Mucosa of gallbladder (tissue), 1 donor: ENCODE measurements at places on chromosomes 7 and 10. TPM values are rescaled to one million over a fixed set of nuclear protein-coding genes. Genes with fewer than 3 reads are reported as not detected.

The PRKG1 gene
- total RNA-seq, result 28.3 TPM

DNA sequence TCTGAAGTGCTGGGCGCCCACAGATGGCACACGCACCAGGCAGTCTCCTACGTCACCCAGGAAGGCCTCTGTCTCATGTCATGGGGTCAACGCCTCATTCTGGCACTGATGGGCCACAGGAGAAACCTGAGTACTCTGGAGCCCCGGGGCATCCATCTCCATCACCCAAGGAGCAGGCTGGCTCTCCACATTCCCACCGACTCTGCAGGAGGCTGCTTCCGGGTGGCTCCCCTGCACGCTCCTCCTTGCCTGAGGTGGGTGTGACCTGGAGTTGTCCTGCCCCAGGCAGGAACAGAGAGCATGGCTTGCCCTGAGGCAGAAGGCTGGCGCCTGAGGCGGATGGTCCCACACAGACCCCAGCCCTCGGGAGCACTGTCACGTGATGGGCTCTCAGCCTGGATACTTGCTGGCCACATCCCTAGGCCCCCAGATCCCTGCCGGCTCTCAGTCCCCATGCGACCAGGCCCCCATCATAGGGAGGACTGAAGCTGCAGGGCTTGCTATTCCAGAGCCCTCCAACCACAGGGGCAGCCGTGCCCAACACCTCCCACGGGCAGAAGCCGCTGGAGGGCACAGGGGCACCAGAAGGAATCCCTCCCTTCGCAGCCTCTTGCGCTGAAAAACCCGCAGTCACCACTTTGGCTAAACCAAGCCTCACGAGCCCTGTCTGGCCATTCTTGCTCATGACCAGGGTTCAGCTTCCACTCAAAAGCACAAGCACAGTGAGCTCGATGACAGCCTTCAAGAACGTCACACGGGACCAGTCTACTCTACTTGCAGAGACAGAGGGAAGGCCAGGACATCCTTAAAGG lies 80.7 kb downstream of the MAD1L1 start:
- DNase-seq, result no peak

The OPN4 gene
- not detected for total RNA-seq

GRCh38 chr10:18010050-18010449 lies 58.3 kb downstream of the SLC39A12 start:
- DNase-seq, result no peak

DNA sequence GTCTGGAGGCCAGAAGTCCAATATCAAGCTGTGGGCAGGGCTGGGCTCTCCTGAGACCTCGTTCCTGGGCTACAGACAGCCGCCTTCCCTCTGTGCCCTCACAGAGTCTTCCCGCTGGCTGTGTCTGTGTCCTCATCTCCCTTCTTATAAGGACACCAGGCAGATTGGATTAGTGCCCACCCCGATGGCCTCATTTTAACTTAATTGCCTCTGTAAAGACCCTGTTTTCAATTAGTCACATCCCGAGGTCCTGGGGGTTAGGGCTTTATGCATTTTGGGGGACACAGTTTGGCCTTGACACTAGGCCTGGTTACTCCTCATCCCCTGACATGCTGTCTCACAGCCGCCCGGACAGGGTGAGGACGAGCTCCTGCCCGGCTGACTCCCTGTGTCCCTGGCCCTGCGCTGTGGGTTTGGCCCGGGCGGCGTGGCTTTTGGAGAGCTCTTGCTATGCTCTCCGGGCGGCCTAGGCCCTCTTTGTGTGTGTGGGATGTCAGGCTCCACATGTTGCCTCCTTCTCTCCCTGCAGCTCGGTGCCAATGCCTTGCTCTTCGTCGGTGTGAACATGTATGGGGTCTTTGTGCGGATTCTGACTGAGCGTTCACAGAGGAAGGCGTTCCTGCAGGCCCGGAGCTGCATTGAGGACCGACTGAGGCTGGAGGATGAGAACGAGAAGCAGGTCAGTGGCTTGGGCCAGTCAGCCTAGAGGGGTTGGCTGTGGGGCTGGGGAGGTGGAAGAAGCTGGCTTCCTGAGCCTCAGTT lies 18.2 kb downstream of the ADCY1 start:
- no peak for DNase-seq

- no peak for DNase-seq
Observed at GRCh38 chr7:100598425-100598824, 3.7 kb upstream of the PCOLCE start.

- DNase-seq, result no peak
Observed at GRCh38 chr10:75466886-75467285, 35.5 kb downstream of the LRMDA start.

DNA sequence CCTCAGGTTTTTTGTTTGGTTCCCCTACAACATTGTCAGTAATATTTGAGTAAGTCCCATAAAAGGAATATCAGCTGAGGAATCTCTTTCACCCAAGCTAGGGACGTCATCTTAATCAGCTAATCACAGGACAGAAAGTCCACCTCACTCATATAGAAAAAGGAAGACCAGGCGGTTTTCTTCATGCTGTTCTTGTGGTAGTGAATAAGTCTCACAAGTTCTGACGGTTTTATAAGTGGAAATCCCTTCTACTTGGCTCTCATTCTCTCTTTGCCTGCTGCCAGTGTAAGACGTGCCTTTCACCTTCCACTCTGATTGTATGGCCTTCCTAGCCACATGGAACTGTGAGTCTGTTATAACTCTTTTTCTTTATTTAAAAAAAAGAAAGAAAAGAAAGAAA lies 308.1 kb upstream of the PFKP start:
- DNase-seq, result no peak

The ZKSCAN1 gene
- 173 TPM for total RNA-seq

GRCh38 chr7:32618470-32618869 lies 123.2 kb downstream of the AVL9 start:
- no peak for DNase-seq

- no peak for DNase-seq
Observed at GRCh38 chr10:131144196-131144595, 167.3 kb downstream of the TCERG1L start.

DNA sequence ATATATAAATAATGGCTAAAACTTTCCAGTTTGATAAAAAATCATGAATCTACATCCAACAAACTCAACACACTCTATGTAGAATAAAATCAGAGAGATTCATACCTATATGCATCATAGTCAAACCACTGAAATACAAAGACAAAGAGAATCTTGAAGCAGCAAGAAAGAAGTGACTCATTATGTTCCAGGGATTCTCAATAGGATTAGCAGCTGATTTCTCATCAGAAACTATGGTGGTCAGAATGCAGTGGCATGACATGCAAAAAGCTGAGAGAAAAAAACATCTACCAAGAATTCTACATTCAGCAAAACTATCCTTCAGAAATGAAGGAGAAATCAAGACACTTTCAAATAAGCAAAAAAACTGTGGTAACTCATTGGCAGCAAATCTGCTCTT lies 187.4 kb downstream of the RNLS start:
- no peak for DNase-seq

DNA sequence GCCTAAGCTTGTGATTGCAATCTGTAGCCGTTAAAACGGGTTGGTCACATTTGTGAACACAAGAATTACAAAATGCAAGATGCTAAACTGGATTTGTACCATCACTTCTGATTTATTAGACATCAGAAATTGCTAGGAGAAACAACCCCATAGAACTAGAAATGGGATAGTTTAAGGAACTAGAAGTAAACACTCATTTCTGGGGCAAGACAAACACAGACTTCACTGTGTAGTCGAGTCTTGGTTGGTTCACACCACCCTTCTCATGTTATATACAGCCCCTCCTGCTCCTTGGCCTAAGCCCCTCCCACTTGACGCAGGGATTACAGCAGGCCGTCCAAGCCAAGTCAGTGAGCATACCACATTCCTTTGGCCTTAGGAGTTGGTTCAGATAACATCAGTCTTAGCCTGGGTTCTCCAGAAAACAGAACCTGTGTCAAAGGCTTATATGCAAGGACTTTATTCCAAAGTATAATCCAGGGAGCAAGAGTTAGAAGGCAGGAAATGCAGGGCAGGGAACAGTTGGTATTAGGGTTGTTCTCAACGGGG lies 2.0 kb upstream of the NRAP start:
- DNase-seq, result no peak

The ANKRD30A gene
- total RNA-seq, result not detected

The BPGM gene
- total RNA-seq, result 12.7 TPM

The TRIL gene
- total RNA-seq, result 1.4 TPM

The NPY4R gene
- 0.14 TPM for total RNA-seq

DNA sequence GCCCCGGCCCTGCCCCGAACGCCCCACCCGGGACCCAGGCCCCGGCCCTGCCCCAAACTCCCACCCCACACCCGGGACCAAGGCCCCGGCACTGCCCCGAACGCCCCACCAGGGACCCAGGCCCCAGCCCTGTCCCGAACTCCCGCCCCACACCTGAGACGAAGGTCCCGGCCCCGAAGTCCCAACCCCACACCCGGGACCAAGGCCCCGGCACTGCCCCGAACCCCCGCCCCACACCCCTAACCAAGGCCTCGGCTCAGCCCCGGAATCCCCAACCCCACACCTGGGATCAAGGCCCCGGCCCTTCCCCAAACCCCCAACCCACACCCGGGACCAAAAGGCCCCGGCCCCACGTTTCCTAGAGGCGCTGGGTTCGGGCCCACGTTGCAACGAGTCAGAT lies 1.1 kb upstream of the LARP4B start:
- DNase-seq, result no peak

DNA sequence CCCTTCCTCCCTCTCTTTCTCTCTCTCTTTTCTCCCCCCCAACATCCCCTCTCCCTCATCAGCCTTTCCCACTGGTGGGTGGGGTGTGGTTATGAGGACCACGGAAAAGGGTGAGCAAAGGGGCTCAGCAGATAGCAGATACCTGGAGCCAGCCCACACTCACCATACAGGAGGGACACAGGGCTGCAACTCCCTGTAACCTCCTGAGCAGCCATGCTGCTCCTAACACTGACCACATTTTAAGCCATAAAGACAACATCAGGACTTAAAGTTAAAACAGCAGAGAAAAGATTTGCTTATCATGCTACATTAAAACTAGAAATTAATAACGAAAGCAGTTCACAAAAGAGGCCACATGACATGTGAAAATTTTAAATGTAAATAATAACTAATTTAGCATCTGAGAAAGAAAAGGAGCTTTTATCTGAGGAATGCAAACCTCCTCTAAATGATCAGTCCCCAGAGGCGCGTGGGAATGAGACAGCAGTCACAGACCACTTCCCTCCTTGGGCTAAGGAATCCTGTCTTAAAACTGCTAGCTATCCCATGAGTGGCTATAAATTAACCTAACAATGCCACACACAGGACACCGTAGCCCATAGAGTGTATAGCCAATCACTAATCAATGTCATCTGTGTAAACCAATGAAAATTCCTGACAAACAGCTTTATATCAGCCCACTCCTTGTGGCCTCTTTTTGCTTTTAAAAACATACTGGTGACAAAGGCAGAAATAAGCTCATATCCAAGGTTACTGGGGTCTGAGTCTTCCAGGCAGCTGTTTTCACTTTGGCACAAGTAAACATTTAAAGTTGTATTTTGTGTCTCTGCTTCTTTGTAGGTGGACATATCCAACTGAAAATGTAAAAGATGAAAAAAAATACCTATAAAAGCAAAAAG lies 33.3 kb downstream of the PKD1L1 start:
- DNase-seq, result no peak
